ENCODE measurements at places on chromosomes 2 and 18. TPM values are rescaled to one million over a fixed set of nuclear protein-coding genes. Genes with fewer than 3 reads are reported as not detected.
A peak's percentile ranks its signal among the peaks of the same experiment; 100 is the strongest.

DNA sequence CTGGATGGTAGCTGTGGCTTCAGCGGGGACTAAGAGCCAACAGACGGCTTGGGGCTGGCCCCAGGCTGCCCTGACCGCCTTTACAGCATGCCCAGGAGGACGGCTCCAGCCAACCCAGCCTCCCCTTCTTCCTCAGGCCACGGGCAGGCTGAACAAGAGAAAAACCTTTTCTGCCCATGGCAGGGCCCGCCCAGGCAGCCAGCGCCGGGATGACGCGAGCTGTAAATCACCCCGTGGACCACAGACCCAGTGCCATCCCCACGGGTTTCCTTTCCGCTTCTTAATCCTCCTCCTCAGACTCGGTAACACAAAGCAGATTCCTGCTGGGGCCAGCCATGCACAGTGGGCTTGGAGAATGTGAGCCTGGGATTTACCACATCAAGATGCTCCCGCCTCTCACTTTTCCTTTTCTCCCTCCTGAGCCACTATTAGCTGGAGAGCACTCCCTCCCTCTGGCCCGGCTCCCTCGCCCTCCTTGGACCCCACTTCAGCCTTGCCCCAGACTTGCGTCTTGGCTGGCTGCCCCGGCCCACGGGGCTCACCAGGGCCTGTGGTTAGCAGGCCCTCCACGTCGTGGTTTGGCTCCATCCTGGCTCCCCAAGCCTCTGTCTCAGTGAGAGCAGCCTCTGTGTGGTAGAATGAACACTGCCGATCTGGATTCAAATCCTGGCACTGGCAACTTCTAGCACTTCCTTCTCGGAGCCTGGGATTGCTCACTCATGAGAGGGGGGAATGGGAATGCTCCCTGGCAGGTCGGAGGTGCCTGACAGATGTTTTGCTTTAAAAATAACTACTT lies 31.4 kb downstream of the ATOH8 start:
- DNase-seq = peak; percentile 91

DNA sequence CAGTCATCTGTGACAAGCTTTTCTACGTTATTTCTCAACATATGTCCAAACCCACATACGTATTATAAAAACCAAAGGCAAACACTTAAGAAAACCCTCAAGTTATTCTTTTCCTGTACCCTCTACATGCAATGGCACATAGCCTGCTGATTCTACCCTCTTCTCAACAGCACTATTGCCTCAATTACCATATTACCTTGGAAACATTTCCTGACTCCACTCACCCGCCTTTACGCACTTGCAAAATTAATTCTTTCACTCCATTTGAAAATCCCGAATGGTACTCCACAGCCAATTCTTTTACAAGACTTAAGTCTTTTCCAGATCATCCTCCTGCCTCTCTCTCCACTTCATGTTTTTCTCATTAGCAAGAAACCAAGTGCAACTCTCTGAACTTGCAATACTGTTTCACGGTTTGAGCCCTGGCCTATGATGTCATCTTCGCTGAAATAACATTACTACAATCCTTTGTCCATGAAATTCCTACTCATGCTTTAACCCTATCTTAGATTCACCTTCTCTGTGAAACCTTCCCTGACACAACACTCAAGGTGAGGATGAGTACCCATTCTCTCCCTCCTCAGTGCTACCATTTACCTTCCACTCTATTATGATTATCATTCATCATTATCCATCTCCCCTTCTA lies 29.0 kb downstream of the SESTD1 start:
- DNase-seq = no peak

DNA sequence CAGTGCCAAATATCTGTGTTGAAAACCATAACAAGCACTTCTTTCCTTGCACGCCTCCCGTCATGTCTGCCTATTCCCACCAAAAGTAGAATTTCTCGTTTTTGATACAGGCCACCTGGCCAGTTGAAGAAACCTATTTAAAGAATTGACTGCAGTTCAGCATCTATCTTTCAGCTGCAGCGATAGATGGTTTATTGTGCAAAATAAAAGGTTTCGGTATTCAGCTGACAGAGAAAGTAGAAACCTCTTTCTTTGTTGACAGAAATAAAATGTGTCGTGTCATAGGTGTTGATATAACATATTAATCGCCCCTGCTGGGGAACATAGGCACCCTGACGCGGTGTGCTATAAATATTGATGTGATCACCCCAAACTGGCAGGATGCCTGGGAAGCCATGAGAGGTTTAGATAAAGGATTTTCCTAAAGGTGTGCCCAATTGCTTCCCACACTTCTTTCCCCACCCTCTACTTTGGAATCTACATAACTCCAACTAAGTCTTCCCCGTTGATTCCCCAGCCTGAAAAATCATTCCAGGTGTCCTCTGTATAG lies 570.4 kb downstream of the CCDC85A start:
- DNase-seq = no peak

DNA sequence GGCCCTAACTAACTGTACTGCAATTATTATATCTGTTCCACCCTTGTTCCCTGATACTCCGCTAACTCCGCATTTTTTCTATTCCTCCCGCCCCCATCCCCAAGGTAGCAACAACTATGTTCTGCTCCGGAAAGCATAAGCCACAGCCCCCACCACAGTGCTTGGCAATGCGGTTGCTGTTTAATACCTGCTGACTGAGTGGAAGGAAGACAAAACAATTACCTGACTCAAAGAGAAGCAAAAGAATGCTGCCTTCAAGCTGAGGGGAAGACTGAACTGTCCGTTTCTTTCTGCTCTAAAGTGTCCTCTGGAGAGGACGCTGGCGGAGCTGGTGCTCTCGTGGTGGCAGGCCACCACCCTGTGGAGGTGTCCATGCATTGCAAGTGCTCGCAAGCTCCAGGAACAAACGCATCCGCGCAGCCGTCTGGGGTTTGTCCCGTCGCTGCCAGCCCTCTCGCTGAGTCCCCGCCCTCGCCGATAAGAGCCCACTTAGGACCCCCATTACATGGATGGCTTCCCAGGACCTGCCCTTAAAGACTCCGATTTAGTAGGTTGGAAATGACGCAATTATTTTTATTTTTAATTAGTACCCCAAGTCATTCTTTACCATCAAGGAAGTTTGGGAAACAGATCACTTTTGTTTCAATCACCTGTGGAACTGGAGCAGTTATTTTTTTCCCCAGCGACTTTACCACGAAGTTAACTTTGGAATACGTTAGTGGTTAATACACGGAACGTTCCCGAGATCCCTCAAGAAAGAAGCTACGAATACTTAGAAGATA lies 1.6 kb upstream of the MYL12A start:
- DNase-seq = peak; percentile 94

DNA sequence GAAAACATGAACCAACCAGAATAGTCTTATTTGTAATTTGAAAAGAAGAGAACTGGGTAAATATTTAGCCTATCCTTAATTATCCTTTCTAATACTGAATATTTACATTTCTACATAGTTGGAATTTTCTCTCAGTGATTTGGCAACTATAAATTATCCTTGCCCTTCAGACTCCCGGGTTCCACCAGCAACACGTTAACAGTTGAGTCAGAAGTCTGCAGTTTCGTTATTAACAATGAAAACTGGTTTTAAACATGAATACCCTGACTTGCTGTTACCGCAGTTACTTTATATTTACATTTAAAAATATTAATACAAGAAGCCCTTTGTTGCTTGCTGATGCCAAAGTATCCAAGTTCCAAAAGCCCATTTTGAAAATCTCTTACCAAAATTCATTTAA lies 673.0 kb downstream of the ARHGAP15 start:
- no peak for DNase-seq

DNA sequence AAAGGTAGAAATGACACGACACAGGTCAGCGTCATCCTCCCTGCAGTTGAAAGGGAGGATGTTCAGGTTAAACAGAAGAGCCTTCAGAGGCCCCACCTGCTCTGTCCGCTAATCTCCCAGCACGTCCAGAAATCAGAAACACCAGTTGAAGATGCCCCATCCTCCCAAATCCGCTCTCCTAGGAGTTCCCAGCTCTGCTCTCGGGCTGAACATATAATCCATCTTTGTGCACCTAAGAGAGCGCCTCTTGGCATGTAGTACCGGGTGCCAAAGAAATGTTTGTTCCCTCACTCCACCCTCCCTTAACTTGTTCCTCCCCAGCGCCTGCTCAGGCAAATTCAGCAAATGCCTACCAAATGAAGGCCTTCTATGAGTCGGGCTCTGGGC lies 145.2 kb upstream of the SMAD2 start:
- DNase-seq = no peak

- DNase-seq = no peak
These were observed 6.0 kb downstream of the CIAO1 start for GRCh38 chr2:96271995-96272394.

DNA sequence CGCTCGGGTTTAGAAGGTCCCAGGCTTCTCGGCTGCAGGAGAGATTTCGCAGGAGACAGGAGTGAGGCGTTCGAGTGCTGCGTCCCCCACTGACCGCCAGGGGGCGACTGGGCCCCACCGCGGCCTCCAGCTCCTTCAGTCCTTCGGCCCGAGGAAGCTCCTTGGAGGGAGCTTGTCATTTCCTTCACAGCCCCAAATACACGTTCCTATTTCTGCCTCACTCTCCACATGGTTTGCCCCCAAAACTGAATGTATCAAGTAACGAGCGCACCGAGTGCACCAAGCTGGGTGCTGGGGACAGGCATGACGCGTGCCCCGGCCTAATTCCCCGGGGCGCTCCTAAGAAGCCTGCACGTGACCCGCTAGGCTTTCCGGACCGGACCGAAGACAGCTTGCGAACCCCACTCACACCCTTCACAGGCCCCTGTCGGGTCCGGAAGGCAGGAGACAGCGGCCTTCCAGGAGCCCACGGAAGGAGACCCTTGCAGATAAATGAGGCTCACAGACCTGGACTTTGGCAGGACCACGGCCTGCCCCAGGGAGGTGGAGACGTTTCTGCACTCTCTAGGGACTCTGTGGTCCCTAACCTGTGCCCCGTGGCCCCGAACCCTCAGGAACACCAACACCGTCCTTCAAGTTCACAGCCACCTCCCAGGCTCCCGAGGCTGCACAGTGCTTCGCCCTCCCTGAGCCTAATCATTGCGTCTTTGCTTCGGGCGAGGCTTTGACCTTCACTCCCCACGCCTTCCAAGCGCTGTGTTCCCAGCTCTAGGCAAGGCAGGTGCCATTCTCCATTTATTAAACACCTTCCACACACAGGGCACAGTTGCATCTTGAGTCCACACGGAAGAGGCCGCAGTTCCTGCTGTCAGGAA lies 13.0 kb upstream of the FAHD2A start:
- peak; percentile 55 for DNase-seq

- DNase-seq = no peak
These were observed 20.3 kb downstream of the RALB start for GRCh38 chr2:120272763-120273481.

- no peak for DNase-seq
These were observed 90.5 kb upstream of the DDX18 start for GRCh38 chr2:117723888-117724434.

DNA sequence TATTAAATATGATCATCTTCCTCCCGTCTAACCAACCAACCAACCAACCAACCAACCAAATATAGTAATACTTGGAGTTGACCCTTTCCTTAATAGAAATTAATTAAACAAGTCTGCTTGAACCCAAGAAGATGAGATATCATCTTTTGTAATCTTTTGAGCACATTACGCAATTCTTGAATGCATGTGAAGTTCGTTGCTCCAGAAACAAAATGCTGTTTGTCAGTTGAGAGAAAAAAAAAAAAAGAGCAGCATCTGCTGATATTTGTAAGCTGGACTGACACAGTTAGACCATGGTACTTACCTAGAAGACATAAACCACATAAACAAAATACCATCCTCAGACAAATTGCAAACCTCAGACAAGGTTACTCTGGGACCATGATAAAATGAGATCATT lies 9.2 kb upstream of the SERPINB2 start:
- no peak for DNase-seq

- DNase-seq = peak; percentile 45
These were observed 171.4 kb downstream of the ZNF804A start for GRCh38 chr2:184769686-184770085.

- DNase-seq = no peak
These were observed 290.9 kb upstream of the HDAC4 start for GRCh38 chr2:239691720-239692119.

DNA sequence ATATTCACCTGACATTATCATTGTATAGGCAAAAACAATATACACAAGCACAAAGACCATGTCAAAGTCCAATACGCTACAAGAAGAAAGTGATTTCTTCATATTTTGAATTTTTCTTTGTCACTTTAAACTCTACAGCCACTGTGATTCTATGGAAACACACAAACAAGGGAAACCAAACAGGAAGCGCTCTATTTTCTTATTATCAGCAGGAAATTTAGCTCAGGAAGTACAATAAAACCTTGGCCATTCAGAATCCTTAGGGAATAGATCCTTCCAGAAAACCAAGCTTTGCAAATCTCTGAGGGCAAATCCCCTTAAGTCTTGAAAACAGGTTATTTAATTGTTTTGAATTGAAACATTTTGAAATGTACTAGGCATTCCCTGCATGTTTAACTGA lies 336.2 kb downstream of the EPHA4 start:
- DNase-seq = peak; percentile 12

GRCh38 chr2:31263636-31264190 lies 29.8 kb downstream of the EHD3 start:
- no peak for DNase-seq

Gene ASB18
- 2.2 TPM for total RNA-seq

Gene NTSR2
- total RNA-seq = not detected

Gene IL1F10
- total RNA-seq = 0.72 TPM

Gene MFSD2B
- 0.48 TPM for total RNA-seq

Gene EIF2B4
- total RNA-seq = 10.1 TPM
